ENCODE measurements at places on chromosomes 1 and 21.

DNA sequence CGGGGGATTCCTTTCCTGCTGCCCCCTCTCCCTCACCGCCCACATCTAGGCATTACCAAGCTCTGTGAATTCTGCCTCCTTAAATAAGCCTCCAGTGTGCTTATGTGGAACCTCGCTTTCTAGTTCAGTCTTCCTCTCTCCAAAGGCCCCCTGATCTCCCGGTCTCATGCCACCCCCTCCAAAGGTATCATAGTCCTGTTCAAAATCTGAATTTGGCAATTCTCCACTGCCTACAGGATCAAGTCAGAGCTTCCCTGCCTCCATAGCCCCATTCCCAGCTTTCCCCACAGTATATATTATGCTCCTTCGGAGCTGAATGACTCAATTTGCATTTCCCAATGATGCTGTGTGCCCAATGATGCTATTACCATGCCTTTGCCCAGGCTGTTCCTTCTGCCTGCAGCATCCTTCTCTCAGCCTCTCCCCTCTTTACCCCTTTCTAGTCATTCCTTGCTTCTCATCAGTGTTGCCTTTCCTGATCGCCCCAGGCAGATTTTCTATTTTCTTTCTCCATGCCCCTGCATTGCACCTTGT is 1.7 kb downstream of the AZIN2 start:
- no peak for DNase-seq

DNA sequence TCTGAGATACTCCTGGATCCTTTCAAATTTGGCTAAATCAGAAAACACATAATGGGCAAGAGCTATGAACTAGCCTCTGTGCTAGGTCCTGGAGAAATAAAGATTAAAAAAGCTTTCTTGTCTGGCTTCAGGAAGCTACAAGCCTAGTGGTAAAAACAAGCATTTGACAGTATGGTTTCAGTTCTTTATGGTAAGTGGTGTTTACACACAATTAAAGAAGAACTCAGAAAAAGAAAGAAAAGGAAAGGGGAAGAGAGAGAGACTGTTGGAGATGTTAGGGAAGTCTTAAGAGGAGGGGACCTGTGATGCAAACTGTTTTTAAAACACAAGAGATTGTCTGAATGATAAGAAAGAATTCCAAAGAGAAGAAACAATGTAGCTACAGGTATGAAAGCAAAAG is 1.8 kb downstream of the OR10J1 start:
- no peak for DNase-seq

- DNase-seq = no peak
These were observed 18.6 kb upstream of the MAPKAPK2 start for GRCh38 chr1:206666031-206666561.

DNA sequence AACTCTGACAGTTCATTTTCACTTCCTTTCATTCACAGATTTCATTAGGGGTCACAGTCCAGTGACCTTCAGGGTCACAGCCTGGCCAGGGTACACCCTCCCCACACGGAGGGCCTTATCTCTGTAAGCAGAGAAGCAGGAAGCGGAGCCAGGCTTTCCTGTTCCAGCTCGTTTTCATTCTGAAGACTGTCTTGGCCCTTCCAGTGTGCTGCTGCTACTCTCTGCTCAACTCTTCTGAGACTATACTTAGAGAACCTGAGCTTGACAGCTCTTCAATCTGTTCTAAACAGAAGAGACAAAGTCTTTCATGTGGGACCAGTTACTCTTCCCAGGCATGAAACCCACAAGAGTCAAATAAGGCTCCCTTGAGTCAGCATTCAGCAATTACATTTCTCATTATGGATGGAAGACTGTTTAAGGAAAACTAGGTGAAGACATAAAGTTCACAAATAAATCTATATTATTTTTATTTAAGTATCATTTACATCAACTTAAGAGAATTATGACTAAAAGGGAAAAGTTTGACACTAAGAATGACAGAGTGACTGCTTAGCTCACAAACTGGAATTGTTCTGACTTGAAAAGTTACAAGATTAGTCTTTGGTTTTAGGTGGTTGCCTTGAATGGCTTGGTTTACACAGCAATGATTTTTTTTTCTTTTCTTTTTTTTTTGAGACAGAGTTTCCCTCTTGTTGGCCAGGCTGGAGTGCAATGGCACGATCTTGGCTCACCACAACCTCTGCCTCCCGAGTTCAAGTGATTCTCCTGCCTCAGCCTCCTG is 4.8 kb upstream of the TDRD10 start:
- no peak for DNase-seq

- no peak for DNase-seq
These were observed 12.6 kb upstream of the STX12 start for GRCh38 chr1:27760426-27760825.

GRCh38 chr1:60978421-60979357 is 103.7 kb upstream of the NFIA start:
- DNase-seq = peak; percentile 10

- no peak for DNase-seq
These were observed 14.6 kb downstream of the ADSS2 start for GRCh38 chr1:244437086-244437468.

DNA sequence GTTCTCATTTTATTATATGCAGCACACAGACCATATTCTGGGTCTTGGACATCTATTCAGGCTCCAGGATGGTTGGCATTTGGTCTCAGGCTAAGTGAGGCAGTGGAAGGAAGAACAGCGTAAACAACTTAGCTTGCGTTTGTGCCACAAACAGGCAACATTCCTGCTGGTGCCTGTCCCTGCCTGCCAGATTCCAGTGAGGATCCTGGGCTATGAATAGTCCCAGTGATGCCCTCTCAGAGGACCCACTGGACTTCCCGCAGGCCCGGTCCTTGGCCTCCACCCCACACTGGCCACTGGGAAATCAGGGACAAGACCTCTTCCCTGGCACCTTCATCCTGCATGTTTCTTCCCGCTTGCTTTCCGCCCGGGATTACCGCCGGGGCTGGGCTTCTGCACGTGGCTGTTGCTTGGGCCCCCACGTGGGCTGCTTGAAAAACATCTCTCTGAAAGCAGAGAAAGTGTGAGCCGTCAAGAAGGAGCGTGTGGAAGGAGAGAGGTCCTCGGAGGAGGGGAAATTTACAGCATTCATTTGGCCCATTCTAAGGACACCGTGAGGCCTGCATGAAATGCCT is 145.1 kb upstream of the WNT4 start:
- DNase-seq = no peak

DNA sequence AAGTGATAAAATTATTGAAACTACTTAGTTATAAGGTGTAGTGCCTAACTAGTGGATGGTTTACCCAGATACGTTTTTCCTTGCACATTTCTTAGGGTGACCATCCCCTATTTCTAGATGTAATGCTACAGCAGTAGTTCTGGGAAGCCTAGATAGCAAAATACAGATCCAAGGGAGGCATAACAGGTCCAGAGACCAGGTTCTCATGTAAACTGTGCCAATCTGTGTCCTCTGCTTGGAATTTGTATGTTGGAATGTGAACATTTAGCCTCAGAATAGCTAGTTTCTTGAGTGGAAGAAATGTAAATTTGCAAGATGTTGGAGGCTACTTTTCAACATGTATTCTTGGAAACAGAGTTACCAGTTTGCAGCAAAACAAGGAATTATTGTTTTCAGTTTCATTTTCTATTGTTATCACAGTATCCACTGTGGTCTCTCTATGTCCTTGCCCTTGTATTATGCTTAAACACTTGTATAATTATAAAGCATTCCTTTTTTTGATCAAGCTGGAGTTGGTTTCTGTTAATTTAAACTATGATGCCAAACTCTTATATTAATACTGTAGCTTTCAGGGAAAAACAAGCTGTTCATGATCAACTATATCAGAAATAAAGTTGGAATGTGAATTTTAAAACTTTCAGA is 102.0 kb upstream of the BRINP3 start:
- no peak for DNase-seq

- DNase-seq = no peak
These were observed 22.0 kb downstream of the DONSON start for GRCh38 chr21:33566514-33566913.

DNA sequence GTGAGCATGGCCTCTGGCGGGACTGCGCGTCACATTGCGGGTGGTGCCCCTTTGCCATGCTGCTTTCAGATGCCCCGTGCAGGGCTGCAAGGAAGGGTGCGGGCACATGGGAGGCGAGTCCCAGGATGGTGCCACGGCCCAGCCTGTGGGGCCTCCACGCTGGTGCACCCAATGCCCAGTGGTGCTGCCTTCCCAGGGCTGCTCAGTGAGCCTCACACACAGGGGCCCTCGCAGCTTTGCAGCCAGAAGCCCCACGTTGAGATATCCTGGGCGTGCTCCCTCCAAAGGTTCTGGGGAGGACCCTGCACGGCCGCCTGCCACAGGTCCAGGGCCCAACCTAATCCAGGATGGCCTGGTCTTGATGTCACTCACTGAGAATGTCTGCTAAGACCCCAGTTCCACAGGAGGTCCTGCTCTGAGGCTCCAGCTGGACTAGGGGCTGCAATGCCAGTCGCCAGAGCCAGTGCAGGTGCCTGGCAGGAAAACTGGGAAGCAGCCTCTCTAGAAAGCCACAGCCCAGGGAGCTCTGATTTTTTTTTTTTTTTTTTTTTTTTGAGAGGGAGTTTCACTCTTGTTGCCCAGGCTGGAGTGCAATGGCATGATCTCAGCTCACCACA is 34.1 kb upstream of the PRSS38 start:
- DNase-seq = no peak

- peak; percentile 17 for DNase-seq
These were observed 61.2 kb upstream of the MCOLN3 start for GRCh38 chr1:85109475-85109874.

GRCh38 chr1:192588546-192588945 is 13.0 kb downstream of the RGS1 start:
- DNase-seq = no peak

DNA sequence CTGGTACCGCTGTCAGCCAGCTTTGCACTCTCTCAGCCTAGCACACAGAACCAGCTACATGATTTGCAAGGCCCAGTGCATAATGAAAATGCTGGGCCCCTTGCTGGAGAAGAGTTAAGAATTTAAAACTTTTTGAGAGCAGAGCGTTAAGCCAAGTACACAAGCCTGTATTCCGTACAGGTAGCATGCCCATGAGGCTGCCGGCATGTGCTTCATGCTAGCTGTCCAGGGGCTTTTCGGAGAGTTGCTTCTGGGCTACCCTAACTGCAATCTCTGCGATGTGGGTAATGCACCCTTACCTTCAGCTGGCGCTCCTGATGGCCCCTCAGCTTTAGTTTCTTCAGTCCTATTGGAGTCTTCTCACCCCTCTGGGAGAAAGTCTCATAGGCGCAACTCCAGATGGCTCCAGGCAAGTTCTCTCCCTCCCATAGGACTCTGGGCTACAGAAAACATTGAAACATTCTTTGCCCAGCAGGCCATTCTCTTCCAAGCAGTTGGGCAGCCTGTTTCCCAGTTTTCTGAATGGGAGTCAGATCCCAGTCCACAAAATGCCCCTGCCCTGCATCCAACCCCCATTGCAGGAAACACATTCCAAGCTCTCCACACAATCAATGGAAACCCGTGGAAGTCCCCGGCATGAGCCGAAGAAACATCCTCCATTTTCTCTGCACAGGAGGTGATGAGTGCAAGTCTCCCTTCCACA is 5.7 kb upstream of the AKT3 start:
- no peak for DNase-seq

- DNase-seq = no peak
These were observed 134.1 kb downstream of the SLC30A10 start for GRCh38 chr1:219794085-219794743.

DNA sequence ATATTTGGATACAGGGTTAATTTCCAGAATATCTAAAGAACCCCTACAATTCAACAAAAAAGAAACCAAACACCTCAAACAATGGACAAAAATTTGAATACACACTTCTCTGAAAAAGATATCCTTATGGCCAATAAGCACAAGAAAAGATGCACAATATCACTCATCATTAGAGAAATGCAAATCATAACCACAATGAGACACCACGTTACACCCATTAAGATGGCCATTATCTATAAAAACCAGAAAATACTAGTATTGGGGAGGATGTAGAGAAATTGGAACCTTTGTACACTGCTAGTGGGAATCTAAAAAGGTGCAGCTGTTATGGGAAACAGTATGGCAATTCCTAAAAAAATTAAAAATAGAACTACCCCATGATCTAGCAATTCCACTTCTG is 4.9 kb downstream of the ADAM30 start:
- no peak for DNase-seq

- DNase-seq = no peak
These were observed 129.2 kb downstream of the NTPCR start for GRCh38 chr1:233079574-233079973.

DNA sequence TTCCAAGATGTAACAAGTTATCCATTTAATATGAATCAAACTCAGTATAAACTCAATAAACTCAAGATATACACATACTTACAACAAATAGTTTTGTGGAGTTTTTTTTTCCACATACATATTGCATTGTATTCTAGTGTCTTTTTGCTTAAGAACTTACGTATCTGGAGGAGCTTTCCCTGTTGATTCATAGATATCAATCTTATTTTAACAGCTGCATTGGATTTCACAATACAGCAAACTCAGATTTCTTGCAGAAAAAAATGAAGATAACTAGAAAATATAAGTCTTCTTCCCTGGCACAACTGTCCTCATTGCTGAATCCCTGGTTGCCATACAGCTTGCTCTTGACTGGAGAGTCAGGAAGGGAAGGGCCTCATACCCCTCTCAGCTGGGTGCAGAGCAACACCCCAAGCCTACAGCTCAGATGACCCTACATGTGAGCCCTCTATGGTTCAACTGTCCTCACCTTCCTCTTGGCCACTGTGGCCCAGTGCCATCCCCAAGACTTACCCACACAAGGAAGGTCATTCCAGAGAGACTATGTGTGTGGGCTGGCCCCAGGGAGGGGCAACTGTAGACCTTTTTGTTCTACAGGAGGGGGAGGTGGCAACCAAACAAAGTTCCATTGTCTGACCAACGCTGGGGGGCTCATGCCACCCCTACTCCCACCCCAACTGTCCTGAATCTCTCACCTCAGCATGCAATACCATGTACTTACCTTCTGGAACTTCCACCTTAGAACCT is 1.7 kb downstream of the MPZ start:
- no peak for DNase-seq

DNA sequence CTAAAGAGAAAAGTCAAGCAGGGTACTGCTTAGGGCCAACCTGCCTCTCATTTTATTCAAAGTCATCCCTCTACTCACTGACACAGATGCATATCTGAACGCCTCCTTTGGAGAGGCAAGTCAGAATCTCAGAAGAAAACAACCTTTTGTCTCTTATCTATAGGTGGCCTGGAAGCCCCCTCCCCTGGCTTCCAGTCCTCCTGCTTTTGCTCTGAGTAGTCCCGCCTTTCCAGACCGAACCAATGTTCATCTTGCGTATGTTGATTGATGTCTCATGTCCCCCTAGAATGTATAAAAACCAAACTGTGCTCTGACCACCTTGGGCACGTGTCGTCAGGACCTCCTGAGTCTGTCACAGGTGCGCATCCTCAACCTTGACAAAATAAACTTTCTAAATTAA is 81.8 kb downstream of the WDR4 start:
- no peak for DNase-seq

DNA sequence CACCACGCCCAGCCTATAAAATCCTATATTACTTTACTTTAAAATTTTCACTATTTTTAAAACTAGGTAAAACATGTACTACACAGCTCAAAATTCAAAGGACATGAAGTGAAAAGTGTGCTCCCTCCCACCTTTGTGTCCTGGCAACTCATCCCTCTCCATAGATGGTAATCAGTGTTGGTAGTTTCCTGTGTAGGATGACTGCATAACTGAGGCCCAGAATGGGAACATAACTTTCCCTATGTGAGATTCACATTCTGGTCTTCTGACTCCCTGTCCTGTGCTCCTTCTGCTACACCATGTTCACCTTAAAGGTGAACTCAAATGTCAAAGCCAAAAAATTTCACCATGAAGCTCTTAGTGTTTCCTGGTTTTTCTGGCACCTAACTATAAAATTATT is 39.3 kb downstream of the XKR8 start:
- DNase-seq = no peak

All from activated naive CD4-positive, alpha-beta T cell treated with anti-CD3 and anti-CD28 coated beads, Interleukin-2, amount 50 U/mL, for 72 hours (primary cell).